ENCODE measurements at places on chromosomes 16 and 17.

- no peak for DNase-seq
Measured at GRCh38 chr17:31845291-31845690, 13.8 kb downstream of the COPRS start.

GRCh38 chr17:31198026-31198425, 99.0 kb downstream of the OMG start:
- no peak for DNase-seq

- no peak for DNase-seq
Measured at GRCh38 chr17:50822550-50822949, 12.8 kb upstream of the WFIKKN2 start.

- peak; percentile 85 for DNase-seq
Measured at GRCh38 chr17:76384222-76384986, at the start of gene SPHK1. Gene SPHK1 (plus strand): TSS chr17:76384609. CDS start chr17:76385645, 1,036 bp downstream.

- no peak for DNase-seq
Measured at GRCh38 chr17:61583660-61584264, 7.3 kb downstream of the NACA2 start.

DNA sequence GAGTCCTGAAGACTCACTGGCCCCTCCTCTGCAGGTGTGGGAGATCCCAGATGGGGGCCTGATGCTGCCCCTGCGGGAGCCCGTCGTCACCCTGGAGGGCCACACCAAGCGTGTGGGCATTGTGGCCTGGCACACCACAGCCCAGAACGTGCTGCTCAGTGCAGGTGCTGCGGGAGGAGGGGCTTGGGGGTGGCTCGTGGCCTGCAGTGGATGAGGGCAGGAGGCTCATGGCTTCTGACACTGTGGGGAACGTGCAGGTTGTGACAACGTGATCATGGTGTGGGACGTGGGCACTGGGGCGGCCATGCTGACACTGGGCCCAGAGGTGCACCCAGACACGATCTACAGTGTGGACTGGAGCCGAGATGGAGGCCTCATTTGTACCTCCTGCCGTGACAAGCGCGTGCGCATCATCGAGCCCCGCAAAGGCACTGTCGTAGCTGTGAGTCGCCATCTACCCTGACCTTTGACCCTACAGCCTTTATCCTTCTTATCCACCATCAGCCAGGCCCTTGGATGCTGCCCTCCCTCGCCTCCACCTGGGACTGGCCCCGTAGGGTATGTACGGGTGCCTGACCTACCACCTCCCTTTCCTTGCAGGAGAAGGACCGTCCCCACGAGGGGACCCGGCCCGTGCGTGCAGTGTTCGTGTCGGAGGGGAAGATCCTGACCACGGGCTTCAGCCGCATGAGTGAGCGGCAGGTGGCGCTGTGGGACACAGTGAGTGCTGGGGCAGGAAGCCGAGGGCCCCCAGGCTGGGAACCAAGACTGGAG, 3.6 kb downstream of the CORO1A start:
- peak; percentile 93 for DNase-seq

- DNase-seq, result no peak
Measured at GRCh38 chr17:75764417-75764710, 628 bp downstream of the GALK1 start.

DNA sequence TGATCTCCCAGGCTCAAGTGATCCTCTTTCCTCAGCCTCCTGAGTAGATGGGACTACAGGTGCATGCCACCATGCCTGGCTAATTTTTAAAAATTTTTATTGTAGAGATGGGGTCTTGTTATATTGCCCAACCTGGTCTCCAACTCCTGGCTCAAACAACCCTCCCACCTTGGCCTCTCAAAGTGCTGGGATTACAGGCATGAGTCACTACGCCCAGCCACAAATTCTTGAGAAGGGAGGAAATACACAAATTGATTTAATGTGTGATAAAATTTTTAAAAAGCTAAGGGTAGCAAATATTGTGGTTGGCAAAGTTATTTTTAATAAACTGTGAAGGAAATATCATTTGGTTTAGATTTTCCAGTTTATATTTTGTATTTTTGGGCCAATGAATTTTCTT, 9.6 kb downstream of the ITGAD start:
- DNase-seq, result peak; percentile 10

- DNase-seq, result peak; percentile 35
Measured at GRCh38 chr16:66881014-66881417, 701 bp downstream of the PDP2 start.

- DNase-seq, result no peak
Measured at GRCh38 chr16:13429416-13429815, 490.5 kb upstream of the ERCC4 start.

DNA sequence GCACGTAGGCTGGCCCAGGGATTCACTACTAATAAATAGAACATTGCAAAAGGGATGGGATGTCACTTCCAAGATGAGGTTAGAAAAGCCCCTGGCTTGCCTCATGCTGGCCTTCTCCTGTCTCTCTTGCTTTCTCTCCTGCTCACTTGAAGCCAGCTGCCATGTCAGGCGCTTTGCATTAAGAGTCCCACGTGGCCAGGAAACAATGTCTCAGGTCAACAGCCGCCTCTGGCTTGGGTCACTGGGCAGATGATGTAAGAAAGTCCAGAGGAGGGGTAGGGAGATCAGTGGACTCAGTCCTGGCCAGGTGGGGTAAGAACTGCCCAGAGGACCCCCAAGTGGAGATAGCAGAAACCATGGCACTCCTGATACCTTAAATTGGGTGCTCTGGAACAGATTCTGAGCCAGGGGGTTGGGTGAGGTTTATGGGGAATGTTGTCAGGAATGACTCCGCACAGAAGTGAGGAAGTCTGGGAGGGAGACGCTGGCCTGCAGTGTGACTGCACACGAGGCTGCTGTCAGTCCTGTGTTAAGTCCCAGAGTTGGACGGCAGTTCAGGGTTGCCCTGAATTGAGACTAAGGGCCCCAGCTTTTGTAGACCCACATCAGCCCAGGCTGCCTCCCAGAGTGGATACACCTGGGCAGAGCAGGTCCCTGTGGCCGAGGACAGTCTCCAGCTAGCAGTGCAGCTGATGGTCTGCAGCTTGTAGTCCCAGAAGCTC, 17.7 kb downstream of the C16orf82 start:
- DNase-seq, result no peak

GRCh38 chr16:30049871-30050270, 15.7 kb upstream of the ALDOA start:
- no peak for DNase-seq

DNA sequence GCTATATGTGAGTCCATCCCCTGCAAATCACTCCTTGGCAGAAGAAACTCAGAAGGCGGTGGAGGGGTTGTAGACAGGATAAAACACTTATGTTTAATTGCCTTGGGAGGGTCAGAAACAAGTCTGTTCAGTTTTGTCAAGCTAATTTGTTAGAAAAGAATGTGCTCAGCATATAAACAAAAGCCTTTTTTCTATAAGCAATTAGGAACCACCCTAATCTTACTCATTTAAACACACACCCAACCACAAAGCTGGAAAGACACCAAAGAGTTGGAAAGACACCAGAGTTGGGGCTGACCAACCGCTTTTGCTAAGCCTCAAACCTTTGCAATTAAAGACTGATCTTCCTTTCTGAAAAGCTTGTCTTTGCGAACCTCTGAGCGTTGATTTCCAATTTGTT, 439.2 kb upstream of the ERCC4 start:
- no peak for DNase-seq

DNA sequence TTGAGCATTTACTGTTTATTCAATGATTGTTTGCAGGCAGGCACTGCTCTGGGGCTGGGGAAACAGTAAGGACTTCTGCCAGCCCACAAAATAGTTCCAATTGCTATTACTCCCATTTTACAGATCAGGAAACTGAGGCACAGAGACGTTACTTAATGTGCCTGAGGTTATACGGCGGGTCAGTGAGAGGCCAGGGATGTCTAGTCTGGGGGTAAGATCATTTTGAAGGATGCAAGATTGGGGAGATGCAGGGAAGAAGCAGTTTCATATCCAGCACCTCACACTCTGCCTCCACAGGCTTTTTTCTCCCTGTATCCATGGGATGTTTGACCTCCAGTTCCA, 46.5 kb downstream of the ABAT start:
- no peak for DNase-seq

DNA sequence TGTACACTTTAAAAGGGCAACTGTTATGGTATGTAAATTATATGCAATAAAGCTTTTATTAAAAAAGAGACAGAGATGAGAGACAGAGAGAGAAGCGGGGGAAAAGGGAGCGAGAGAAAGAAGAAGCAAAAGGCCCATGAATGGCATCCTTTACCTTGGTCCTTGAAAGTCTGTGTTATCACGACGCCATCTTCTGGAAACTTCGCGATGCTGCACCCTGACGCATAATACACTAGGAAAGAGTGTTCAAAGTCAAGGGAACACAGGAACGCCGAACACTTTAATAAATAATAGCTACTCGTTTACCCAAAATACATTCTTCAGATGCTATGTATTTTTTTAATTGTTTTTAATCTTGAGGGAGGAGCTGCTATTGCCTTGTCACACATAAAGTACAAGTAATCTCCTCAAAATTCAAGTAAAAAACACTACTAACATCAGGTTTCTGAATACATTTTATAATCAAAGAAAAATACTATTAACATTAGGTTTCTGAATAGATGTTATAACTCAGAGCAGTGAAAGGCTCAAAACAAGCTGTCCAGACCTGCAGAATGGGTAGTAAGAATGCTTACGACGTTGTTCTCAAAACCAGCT, 23.0 kb upstream of the SLC38A8 start:
- DNase-seq, result peak; percentile 53

DNA sequence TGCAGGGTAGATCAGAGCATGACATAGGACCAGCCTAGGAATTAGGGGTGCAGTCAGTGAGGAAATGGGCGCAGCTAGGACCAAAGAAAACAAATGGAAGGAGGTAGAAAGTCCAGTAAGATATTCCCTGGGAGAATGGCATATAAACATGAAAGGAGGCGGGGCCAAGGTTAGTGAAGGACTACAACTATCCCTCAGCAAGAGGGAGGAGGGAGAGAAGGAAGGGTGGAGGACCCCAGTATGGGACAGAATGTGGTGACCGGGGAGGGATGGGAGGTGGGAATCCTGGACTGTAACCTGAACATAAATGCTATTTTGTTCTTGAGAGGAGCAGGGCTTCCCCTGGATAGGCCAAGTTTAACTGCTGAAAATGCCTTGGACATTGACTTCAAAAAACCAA, 22.8 kb downstream of the ITGB3 start:
- DNase-seq, result no peak

DNA sequence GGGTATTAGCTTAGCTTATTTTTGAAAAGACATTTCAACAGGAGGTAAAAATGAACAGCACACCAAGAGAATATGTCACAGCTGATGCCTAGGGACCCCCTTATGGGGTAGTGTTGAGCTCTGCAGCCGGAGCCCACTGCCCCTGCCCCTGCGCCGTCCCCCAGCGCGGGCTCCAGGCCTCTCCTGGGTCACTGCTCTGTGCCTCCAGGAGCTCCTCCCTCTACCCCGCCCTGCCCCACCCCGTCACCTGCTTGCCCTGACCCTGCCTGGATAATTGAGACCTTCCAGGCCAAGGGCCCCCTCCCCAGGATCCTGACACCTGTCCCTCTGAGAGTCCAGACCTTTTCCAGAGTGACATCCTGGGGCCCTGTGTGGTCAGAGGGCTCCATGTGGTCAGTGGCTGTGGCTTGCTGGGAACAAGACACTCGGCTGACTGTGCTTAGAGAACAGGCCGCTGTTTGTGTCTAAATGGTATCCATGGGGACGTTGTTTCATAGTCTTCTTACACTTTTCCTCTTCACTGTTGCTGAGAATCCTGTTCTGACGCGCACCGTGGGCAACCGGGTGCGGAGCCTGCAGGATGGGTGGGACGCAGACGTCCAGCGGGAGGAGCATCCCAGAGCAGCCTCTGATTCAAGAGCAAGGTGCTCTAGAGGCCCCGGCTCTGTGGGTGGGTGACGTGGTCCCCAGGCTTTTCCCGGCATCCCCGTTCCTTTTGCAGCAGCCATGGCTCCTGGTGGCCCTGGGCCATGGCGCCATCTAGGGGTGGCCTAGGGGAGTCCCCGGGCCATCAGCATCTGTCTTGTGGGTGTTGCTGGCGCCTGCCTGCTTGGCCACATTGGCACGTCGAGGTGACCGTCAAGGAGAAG, 20.0 kb upstream of the WFIKKN1 start:
- peak; percentile 77 for DNase-seq

GRCh38 chr17:80763293-80763867, 218.7 kb downstream of the RPTOR start:
- DNase-seq, result no peak

DNA sequence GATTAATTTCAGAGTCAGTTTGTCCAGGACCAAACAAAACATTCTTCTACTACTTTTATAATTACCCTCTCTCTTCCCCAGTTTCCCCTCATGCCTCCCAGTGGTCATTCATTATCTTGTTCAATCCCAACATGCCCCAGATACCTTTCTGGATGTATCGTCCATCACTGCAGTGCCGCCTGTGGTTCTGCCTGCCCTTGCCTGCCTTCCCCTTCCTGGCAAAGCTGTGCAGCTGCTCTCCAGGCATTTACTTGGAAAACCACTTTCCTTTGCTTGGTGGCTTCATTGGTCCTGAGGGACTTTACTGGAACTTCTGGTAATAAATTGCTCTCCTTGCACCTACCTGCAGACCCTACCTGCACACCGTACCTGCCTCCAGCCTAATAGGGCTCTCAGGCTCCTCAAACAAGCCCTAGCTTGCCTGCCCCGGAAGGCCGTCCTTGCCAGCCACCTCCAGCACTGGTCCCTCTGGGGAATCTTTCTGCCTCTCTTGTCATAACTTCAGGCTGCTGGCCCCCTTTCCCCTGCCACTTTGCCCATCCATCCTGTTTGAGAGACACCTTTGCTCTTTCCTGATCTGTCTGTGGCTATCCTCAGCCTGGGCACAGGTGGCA, 19.5 kb upstream of the MSI2 start:
- DNase-seq, result no peak

- DNase-seq, result no peak
Measured at GRCh38 chr16:30892670-30893416, 1.0 kb downstream of the BCL7C start.

- DNase-seq, result no peak
Measured at GRCh38 chr16:75486676-75487313, 8.4 kb downstream of the CHST6 start.

DNA sequence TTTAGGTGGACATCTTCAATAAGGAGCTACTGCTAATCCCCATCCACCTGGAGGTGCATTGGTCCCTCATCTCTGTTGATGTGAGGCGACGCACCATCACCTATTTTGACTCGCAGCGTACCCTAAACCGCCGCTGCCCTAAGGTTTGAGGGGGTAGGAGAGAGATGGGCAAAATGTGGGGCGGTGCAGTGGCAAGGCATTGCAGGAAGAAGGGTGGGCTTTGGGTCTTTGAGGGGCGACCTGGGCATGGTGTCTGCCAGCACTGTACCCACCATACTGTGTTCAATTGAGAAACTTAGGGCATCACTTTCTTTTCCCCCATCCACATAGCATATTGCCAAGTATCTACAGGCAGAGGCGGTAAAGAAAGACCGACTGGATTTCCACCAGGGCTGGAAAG, 8.6 kb downstream of the SENP3 start:
- no peak for DNase-seq

DNA sequence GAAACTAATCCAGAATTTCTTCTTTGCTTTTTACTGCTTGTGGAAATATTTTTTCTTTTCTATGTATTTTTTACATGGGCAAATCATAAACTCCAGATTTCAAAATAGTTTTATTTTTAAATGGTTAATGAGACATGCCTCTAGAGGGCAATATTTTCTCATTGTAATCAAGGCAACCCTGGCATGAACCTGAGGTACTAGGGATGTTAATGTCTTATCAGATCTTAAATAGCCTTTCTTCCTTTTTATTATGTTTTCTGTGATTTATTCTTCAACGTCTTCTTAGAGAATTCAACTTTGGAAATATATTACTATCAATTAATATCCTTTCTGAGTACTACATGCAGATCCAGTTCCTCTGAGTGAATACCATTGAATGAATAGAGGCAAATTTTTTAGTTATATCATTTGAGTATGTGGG, 324.7 kb downstream of the BCAS3 start:
- no peak for DNase-seq

Measured in stimulated activated CD4-positive, alpha-beta T cell treated with anti-CD3 and anti-CD28 coated beads, Interleukin-15, amount 100 ng/mL, for 24 hours (primary cell).